ENCODE measurements at places on chromosomes 2 and 18.

- no peaks in the 10 kb centered on the region for H3K27me3 ChIP-seq
- no peak overlapping the region for H3K27ac ChIP-seq
- H3K4me3 ChIP-seq: no peak overlapping the region
- H3K4me1 ChIP-seq: no peaks in the 10 kb centered on the region
These were observed 272.3 kb downstream of the RAD51AP2 start for GRCh38 chr2:17245906-17246305.

GRCh38 chr2:8797682-8798081 is 39.7 kb downstream of the KIDINS220 start:
- H3K4me1 ChIP-seq: peaks cover 27% of the 10 kb centered on the region
- no peak overlapping the region for H3K4me3 ChIP-seq
- no peaks in the 10 kb centered on the region for H3K27me3 ChIP-seq
- no peak for DNase-seq

DNA sequence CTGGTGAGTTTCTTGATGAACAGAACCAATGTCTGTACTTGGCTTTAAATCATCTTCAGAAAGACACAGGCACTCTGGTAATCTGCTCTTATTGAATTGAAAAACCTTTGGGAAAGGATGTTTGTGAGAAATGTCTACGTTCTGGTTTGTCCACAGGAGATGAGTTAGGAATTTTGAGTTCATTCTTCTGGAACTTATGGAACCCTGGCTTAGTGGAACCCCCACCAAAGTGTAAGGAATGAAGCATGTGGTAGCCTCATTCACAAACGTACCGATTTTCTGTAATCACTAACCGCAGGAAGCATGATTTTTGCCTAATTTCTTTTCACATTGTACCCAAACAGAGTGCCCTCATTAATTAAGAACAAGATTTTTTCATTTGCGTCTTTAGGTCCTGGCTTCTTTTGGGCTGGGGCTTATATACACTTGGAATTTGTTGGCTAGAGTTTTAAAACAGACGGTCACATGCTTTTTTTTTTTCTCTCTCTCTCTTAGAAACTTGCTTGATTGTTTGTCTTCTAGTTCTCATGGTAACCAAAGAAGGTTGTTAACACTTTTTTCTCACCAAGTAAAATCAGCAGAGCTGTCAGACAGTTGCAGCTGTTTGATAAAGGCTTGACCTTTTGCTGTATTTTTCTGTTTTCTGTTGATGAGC is 314.1 kb upstream of the THUMPD2 start:
- no peaks in the 10 kb centered on the region for H3K36me3 ChIP-seq
- no peaks in the 10 kb centered on the region for H3K4me1 ChIP-seq
- DNase-seq: no peak
- H3K4me3 ChIP-seq: no peak overlapping the region
- H3K27me3 ChIP-seq: no peaks in the 10 kb centered on the region

DNA sequence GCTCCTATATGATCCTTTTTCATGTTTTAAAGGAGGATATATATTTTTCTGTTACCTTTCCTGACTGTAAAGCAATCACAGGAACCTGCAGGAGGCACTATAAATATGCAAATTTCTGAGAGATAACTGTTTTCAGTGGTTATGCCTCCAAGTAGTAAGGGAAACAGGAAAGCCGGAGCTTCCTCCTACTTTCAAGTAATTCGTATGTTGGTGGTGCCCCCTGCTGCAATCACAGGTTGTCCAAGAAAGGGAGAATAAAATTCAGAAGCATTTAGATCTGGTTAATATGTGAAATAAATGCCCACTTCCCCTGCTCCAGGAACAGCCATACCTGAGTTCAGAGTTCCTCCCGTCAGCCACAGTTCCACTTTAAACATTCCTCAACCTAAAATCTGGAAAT is 12.0 kb upstream of the BCL11A start:
- H3K4me3 ChIP-seq: no peak overlapping the region
- H3K36me3 ChIP-seq: no peaks in the 10 kb centered on the region
- H3K4me1 ChIP-seq: peaks cover 4% of the 10 kb centered on the region
- H3K27ac ChIP-seq: no peak overlapping the region
- DNase-seq: no peak

- H3K36me3 ChIP-seq: no peaks in the 10 kb centered on the region
- H3K4me3 ChIP-seq: no peak overlapping the region
- no peak for DNase-seq
- H3K4me1 ChIP-seq: peaks cover 3% of the 10 kb centered on the region
- H3K27me3 ChIP-seq: no peaks in the 10 kb centered on the region
- no peak overlapping the region for H3K27ac ChIP-seq
These were observed 60.2 kb downstream of the COBLL1 start for GRCh38 chr2:164781394-164781793.

DNA sequence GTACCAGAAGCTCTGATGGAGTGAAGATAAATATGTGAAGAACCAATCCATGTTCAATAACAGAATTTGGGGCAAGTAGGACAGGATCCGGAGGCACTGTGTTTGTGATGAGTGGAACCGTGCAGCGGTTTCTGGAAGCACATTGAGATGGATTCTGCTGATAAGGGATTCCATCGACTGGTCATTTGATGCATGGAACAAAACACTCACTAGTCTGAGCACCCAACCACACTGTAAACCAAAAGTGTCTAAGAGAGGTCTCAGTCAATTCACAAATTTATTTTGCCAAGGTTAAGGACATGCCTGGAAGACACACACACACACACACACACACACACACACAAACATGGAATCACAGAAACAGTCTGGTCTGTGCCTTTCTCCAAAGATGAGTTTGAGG is 459.5 kb downstream of the FBXO15 start:
- no peaks in the 10 kb centered on the region for H3K4me1 ChIP-seq
- H3K4me3 ChIP-seq: no peak overlapping the region
- no peak for DNase-seq
- H3K27me3 ChIP-seq: no peaks in the 10 kb centered on the region
- no peaks in the 10 kb centered on the region for H3K36me3 ChIP-seq

DNA sequence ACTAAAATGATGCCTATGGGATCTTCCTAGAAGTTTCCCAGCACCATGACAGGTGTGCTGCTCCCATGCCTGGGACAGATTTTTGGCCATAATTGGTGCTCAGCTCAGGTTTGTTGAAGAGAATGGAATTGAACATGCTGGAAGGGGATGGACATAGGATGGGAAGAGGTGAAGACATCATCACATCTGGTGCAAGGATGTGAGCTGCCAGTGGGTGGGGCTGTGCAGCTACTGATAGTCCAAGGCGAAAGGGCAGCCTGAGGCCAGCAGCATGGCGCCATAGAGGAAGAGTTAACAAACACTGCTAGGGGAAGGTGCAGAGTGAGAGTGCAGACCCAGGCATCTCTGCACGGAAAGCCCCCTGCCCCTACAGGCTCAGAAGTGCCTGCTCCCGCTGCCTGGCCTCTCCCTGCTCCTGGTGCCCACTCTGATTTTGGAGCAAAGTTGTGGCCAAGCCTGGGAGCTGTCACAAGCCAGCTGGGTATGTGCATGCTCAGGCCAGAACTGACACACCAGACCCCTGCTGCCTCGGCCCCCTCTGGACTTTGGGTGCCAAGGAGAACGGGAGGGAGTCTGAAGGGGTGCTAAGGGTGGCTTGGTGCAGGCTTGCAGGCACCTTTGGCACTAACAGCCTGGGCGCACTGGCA is 178.6 kb downstream of the ZBTB7C start:
- no peak overlapping the region for H3K4me3 ChIP-seq
- H3K4me1 ChIP-seq: peaks cover 34% of the 10 kb centered on the region
- no peaks in the 10 kb centered on the region for H3K36me3 ChIP-seq
- H3K27me3 ChIP-seq: peaks cover 15% of the 10 kb centered on the region
- H3K27ac ChIP-seq: no peak overlapping the region

- peaks cover 6% of the 10 kb centered on the region for H3K36me3 ChIP-seq
- H3K4me3 ChIP-seq: peak overlapping the region; percentile 82
These were observed 19.9 kb upstream of the CXXC1 start for GRCh38 chr18:50307400-50307737.

- peaks cover 4% of the 10 kb centered on the region for H3K36me3 ChIP-seq
- peak; percentile 58 for DNase-seq
- H3K27me3 ChIP-seq: peaks cover 2% of the 10 kb centered on the region
- H3K27ac ChIP-seq: peak overlapping the region; percentile 71
- H3K4me3 ChIP-seq: peak overlapping the region; percentile 12
These were observed 4.7 kb upstream of the GLS start for GRCh38 chr2:190875891-190876290.

GRCh38 chr2:200477667-200478131 is 32.2 kb downstream of the KCTD18 start:
- no peak overlapping the region for H3K27ac ChIP-seq
- DNase-seq: no peak
- peaks cover 26% of the 10 kb centered on the region for H3K36me3 ChIP-seq
- no peaks in the 10 kb centered on the region for H3K27me3 ChIP-seq
- peaks cover 20% of the 10 kb centered on the region for H3K4me1 ChIP-seq

GRCh38 chr2:171482308-171482707 is 40.0 kb upstream of the CYBRD1 start:
- no peak overlapping the region for H3K27ac ChIP-seq
- peaks cover 20% of the 10 kb centered on the region for H3K4me1 ChIP-seq
- no peak for DNase-seq
- no peaks in the 10 kb centered on the region for H3K27me3 ChIP-seq
- H3K36me3 ChIP-seq: peaks cover 36% of the 10 kb centered on the region
- H3K4me3 ChIP-seq: no peak overlapping the region

DNA sequence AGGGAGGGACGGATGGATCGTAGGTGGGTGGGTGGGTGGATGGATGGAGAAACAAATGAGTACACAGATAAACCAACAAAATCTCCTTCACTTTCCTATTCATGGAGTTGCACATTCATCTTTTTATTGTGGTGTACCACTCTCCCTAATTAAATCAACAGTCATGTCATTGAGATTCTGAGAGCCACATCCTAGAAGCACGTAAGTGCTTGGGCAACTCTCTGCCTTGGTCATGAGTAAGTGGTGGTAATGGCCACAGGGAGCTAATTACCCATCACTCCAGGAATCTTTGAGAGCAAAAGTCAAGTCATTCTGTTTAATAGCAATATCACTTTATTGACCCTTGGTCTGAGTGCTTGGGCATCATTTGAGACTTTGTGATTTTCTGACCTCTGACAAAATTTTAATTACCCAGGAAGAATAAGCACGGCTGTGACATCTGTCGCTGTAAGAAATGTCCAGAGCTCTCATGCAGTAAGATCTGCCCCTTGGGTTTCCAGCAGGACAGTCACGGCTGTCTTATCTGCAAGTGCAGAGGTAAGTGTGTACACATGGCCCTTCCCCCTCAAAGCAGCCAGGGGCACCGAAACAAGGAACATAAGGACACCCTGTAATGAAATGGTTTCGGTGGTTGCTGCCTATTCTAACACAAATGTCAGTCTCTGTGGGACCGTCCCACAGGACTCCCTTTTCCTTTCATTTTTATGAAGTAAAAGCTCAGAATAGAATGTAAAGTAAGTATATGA is 85.9 kb downstream of the FEZ2 start:
- no peak overlapping the region for H3K4me3 ChIP-seq
- H3K36me3 ChIP-seq: no peaks in the 10 kb centered on the region
- no peaks in the 10 kb centered on the region for H3K4me1 ChIP-seq

GRCh38 chr2:170307052-170307451 is 129.1 kb downstream of the MYO3B start:
- DNase-seq: no peak
- no peaks in the 10 kb centered on the region for H3K4me1 ChIP-seq
- no peak overlapping the region for H3K27ac ChIP-seq
- H3K36me3 ChIP-seq: no peaks in the 10 kb centered on the region
- peaks cover 42% of the 10 kb centered on the region for H3K27me3 ChIP-seq

GRCh38 chr18:28466204-28466603 is 289.3 kb upstream of the CDH2 start:
- H3K27ac ChIP-seq: no peak overlapping the region
- no peaks in the 10 kb centered on the region for H3K36me3 ChIP-seq
- no peaks in the 10 kb centered on the region for H3K27me3 ChIP-seq
- no peak overlapping the region for H3K4me3 ChIP-seq

DNA sequence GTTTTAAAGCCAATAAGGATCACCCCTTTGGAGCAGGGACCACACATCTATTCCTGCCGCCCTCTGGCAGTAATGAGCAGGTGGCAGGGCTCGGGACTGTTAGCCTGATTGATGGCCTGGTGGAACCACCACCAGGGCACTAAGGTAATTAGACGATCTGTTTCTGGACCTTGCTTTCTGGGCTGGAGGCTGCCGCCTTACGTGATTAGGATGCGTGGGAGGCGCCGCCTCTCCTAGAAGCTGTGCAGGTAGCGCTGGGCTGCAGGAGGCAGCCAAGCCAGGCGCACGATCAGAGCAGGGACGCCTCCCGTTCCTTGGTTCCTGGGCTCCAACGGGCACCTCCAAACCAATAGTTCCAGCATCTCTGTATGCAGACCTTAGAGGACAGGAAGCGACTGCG is 242.6 kb upstream of the RAB12 start:
- no peaks in the 10 kb centered on the region for H3K36me3 ChIP-seq
- H3K4me1 ChIP-seq: no peaks in the 10 kb centered on the region
- H3K27ac ChIP-seq: no peak overlapping the region
- DNase-seq: no peak
- no peak overlapping the region for H3K4me3 ChIP-seq

- H3K4me3 ChIP-seq: peak overlapping the region; percentile 58
- no peaks in the 10 kb centered on the region for H3K27me3 ChIP-seq
- H3K4me1 ChIP-seq: peaks cover 73% of the 10 kb centered on the region
These were observed 13.3 kb upstream of the GALM start for GRCh38 chr2:38652431-38653273.

GRCh38 chr2:168997118-168997521 is 34.0 kb downstream of the ABCB11 start:
- peaks cover 14% of the 10 kb centered on the region for H3K4me1 ChIP-seq
- H3K27ac ChIP-seq: no peak overlapping the region
- no peak overlapping the region for H3K4me3 ChIP-seq
- no peaks in the 10 kb centered on the region for H3K36me3 ChIP-seq

DNA sequence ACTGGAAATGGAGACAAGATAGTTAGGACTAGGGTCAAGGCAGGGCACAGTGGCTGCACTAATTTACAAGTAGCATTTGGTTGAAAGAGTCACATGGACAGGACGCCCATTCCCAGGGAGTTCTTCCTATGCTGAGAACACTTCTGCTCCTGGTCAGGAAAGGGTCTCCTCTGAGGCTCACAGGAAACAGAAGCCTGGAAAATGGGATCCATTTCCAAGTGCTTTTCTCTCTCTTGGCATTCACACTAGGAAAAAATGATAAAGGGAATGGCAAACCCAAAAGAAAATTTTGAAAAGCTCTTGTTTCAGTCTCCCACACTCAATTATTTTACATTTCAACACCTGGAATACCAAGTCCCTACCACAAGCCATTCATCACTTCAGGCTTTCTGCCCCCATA is 88.7 kb downstream of the COBLL1 start:
- H3K4me3 ChIP-seq: no peak overlapping the region
- H3K27ac ChIP-seq: no peak overlapping the region
- no peaks in the 10 kb centered on the region for H3K4me1 ChIP-seq
- H3K36me3 ChIP-seq: no peaks in the 10 kb centered on the region
- no peak for DNase-seq
- H3K27me3 ChIP-seq: no peaks in the 10 kb centered on the region

DNA sequence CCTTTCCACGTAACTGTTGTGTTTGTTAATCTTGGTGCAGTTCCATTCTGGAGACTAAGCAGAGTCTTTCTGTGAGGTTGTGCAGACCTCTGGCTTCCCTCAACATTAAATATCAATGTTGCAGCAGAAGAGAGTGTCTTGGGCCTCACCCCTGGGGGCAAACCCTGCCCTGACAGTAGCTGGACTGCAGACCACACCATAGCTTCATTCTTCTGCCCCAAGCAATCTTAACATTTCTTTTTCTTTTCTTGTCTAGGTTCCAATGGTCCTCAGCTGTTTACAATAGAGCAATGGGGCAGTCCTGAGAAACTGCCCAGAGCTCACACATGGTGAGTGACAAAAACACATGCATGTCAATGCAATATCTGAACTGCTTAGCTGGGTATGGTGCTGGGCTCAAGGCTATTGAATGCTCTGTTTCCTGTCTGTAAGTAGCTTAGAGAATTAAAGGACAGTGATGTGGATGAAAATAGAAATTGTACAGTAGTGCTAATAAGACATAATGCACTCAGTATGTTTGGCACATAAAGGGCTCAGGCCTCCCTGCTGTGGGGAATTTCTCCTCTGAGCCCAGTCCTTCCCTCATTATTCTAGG is 237.6 kb downstream of the ALPK2 start:
- DNase-seq: no peak
- H3K36me3 ChIP-seq: no peaks in the 10 kb centered on the region
- no peak overlapping the region for H3K4me3 ChIP-seq
